Ureter (tissue), 1 donor: ENCODE measurements at places on chromosomes 1 and 21. TPM values are rescaled to one million over a fixed set of nuclear protein-coding genes. Genes with fewer than 3 reads are reported as not detected.

ARHGEF10L gene
- 166 TPM for total RNA-seq

TMEM201 gene
- 21.0 TPM for total RNA-seq

GRCh38 chr1:2560299-2561073, 4.3 kb downstream of the TNFRSF14 start:
- no peak for DNase-seq

DNA sequence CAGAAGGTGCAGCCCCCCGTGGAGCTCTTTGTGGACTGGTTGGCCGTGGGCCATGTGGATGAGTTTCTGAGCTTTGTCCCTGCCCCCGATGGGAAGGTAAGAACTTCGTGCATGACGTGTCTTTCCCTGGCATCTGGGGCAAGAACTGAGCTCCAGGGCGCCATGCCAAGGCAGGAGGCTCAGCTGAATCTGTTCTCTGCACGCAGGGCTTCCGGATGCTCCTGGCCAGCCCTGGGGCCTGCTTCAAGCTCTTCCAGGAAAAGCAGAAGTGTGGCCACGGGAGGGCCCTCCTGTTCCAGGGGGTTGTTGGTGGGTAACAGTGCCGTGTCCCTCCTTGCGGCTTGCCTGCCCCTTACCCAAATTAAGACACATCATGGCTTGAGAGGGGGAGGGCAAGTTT, 27.7 kb downstream of the PADI3 start:
- no peak for DNase-seq

DNA sequence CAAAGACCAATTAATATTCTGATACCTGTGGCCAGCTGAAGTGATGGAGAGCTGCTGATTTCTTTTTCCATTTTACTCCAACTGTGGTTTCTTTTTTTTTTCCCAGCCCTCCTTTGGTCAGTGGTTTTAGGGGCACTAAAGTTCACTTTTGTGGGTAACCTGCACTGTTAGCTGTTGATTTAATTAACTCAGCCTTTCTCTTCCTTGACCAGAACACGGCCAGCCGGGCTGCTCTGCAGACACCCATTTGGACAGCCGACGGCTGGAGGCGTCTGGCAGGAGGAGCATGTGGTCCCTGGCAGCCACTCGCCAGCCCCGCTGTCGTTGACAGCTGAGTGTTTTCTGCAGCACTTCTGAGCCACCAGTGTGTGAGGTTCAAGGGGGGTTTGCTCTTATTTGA, 136.2 kb upstream of the RUNX3 start:
- DNase-seq = no peak
